GM23248 (cell line): ENCODE measurements at places on chromosomes 11 and 22.

DNA sequence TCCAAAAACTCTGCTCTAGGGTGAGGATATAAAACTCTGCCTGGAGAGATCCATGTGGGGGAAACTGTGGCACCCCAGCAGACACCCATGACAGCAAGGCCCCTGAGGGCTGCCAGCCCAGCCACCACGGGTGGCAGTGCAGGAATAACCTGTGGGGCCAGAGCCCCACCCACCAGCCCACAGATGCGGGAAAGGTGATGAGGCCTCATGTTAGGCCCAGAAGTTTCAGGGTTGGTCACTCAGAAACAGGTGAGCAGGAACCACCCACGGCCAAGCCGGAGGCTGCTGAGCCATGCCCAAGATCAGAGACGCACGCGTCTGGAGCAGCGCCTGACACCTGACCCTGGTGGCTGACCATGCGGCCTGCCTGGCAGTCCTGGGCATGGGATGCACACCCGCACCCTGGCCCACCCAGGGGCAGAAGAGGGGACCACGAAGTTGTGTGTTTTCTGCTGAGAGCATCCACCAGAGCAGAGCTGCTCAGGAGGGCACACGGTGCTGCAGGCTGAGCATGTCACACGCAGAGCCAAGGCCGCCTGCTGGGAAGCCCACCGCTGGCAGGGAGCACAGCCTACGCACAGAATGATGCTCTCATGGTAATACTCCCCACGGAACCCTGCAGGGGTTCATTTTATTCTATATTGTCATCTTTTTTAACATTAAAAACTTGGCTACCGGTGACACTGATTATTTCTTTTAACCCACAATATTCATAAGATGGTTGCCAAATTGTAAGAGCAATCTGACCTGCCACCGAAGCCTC is 41.2 kb downstream of the DUSP8 start:
- no peak for DNase-seq

GRCh38 chr11:97943493-97943892 is 1077.3 kb upstream of the CNTN5 start:
- no peak for DNase-seq

DNA sequence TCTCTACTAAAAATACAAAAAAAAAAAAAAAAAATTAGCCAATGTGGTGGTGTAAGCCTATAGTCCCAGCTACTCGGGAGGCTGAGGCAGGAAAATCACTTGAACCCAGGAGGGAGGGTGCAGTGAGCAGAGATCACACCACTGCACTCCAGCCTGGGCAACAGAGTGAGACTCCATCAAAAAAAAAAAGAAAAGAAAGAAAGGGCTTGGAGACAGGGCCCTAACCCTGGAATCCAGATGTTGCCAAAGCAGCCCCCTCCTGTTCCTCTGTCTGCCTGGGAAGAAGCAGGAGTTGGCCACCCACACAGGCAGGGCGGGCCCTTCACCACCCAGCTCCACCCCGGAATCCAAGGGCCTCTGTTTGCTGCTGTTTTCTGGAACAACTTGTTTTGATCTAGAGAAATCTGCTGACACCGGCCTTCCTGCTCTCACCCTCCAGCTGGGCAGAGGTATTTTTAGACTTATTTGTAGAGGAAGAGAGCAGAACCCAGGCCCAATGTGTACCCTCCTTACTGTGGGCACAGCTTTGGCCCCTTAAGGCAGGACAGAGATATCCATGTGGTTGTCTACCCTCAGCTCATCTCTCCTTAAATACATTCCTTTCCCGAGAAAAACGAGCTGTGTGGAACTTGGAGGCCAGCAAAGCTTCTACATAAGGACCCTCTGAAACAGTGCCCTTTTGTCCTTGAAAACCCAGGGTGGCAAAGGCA is 2.7 kb upstream of the NEAT1 start:
- peak; percentile 96 for DNase-seq

DNA sequence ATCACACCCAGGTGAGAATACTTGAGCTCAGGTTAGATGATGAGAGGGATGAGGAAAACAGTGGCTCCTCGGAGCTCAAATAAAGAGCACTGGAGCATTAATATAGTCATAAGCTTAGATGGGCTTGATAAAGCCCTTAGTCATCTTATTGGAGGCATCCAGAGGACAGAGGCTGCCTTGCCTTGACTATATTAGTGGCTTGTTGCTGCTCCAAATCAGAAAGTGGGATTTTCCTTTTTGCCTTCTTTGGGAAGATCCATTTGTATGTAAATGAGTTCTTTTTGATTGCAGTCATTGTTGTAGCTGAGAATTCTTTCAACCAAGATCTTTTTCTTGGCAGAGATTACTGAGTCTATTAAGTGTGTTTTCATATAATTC is 18.9 kb downstream of the ADM start:
- DNase-seq: peak; percentile 74

DNA sequence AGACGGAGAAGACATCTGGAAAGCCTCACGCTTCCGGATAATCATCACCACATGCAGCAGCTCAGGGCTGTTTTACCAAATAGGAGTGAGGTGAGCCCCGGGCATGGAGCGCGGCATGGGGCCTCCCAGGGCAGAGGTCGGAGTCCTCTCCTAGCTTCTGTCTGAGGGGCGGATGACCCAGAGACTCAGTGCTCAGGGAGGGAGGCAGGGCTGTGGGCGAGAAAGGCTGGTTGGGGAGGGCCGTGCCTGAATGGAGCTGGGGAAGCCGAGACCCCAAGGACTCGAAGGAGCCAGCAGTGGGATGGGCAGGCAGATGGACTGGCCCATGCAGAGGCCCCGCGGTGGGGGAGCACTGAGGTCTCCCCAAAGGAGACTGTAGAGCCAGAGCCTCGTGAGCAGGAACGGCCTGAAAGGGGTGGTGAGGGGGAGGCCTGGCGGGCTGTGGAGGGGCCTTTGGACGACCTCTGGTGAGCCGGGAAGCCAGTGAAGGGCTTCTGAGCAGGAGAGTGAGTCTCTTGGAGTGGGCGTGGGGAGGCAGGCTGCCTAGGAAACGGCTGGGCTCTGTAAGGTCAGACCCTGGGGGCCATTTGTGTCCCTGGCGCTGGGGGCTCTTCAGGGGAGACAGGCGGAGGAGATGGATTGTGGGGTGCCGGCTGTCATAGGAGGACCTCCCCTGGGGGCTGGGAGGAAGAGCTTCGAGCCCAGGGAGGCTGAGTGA is 24.7 kb upstream of the PANX2 start:
- DNase-seq: no peak
